ENCODE measurements at places on chromosomes 1 and 21.

DNA sequence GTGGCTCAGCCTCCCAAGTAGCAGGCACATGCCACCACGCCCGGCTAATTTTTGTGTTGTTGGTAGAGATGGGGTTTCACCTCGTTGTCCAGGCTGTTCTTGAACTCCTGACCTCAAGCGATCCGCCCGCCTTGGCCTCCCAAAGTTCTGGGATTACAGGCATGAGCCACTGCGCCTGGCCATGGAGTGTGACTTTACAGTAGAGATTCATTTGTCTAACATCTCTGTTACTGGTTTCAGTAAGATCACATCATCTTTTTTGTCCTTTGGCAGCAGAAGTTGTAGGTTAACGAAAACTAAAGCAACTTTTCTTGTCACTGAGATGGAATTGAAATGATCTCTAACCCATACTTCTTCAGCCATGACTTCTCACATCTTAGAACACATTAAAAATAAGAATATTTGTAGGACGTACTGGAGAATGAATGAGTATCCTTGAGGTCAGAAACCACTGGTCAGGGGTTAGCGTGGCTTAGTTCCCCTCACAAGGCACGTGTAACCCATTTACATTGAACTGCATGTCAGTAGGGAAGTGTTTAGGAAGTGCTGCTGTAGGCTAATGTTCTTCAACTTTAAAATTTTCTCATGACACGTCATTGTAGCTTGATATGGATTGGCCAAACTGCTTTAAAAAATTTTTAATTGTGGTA is 75.9 kb downstream of the CAMTA1 start:
- no peak for DNase-seq

DNA sequence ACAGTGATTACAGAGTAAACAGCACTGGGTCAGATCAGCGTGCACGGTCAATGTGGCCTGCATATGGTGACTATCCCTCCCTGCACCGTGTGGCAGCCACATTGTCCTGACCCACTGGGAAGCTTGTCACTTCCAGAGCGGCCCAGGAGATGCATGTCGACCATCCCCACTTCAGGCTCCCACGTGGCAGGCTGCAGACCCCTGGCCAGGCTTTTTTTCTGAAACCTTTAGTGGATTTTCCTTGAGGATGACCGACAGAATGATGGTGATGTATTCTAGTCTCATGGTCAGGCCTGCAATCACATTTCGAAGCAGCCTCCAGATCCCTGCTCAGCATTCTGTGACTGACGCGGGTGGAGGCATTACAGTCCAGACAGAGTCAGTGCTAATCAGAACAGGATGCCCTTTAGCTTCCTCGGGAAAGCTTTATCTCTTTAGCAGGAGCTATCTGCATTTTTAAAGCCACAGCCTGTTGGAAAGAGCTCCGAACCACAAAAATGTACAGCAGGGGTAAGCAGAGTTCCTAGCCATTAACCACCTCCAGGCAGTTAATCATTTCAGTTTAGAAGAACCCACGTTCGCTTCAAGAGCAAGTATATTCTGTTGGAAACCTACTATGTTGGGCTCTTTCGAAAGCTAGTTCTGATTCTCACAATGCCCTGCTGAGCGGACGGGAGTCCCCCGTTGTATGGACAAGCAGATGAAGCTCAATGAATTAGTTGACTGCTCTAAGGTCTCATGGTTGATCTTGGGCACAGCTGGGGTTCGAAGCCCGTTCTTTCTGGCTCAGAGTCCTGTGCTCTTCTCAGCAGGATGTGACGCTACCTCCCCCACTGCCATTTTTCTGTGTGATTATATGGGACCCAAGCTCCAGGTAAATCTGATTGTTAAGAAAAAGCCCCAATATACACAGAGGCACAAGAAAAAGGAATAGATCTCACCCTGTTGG is 56.5 kb downstream of the IRF2BP2 start:
- no peak for DNase-seq

- no peak for DNase-seq
Observed at GRCh38 chr1:117286562-117286961, 75.8 kb upstream of the VTCN1 start.

DNA sequence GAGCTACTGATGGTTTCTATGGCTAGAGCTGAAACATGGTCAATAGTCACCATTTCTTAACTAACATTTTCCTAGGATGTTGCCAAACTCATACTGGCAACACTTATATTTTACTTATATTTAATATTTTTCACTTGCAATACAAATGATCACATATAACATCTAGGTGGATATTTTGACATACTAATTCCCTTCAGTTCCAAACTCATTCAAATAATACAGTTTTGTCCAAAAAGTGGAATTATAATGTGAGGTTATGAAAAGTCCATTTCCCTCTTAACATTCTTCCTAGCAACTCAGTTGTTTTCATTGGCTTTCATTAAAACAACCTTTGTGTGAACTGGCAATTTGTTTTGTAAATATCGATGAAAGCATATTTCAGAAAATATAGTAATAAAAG is 16.0 kb downstream of the SPAG17 start:
- no peak for DNase-seq

- DNase-seq: no peak
Observed at GRCh38 chr1:6133146-6133895, 46.8 kb downstream of the CHD5 start.

- no peak for DNase-seq
Observed at GRCh38 chr1:96472471-96472870, 249.1 kb upstream of the PTBP2 start.

GRCh38 chr1:165492845-165493373 is 48.0 kb upstream of the RXRG start:
- DNase-seq: no peak

DNA sequence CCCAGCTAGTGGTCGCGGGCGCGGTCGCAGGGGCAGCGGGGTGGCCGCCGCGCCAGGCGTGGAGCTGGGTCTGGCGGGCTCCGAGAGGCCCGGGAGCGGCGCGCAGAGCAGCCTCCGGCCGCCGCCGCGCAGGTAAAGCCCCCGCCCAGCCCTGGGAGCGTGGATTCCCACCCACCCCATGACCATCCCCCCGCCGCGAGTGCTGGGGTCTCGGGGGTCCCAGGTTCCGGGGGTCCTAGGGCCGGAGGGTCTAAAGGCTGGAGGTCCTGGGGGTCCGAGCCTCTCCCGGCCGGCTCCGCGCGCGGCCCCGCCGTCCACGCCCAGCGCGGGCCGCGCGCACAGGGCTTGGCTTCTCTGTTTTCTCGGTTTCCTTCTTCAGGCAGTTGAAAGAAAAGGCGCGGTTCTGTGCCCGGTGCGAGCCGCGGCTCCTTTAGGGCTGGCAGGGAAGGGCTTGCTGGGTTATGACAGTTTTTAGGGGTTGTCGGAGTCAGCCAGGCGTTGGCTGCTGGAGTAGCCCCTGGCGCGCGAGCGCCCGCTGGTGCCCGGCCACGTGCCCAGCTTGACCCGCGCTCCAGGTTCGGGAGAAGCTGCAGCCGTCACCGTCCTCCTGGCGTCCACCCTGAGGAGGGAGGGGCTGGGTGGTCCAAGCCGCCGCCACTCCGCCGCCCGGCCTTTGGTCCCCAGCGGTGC is 359 bp downstream of the LRRC3 start:
- no peak for DNase-seq

All from naive thymus-derived CD8-positive, alpha-beta T cell (primary cell).